ENCODE measurements at places on chromosomes 6 and 20.

GRCh38 chr6:28000351-28001045, 43.5 kb downstream of the OR2B6 start:
- no peak for DNase-seq

DNA sequence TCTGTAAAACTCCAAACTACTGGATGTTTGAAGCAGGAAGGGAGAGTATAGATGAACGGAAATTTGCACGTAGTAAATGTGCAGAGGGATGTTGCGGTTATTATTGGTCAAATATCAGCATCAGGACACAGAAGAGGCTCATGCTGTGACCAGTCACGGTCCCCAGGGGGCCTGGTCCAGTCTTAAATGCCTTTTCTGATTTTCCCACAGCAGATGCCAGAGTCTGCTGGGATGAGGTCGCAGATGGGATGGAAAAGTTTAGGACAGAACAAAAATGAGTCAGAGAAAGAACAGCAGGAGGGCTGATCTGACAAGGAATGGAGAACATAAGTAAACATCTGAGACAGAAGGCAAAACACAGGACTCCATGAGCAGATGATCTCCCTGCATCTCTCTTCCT, 11.7 kb upstream of the SIRPG start:
- DNase-seq: peak; percentile 44

DNA sequence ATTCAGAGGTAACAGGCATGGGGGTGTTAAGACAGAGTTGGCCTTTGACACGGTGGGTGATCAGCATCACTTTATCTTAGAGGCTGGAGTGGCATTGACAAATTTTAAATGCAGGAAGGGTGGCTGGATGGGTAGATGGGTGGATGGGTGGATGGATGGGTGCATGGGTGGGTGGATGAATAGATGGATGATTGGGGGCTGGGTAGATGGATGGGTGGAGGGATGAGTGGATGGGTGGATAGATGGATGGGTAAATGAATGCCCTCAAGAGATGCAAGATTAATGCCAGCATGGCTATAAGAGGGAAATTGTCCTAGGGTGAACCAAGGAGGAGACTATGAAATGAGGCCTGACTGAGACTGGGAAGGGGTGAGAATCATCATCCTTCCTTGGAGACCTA, 18.4 kb downstream of the ITPR3 start:
- DNase-seq: no peak

DNA sequence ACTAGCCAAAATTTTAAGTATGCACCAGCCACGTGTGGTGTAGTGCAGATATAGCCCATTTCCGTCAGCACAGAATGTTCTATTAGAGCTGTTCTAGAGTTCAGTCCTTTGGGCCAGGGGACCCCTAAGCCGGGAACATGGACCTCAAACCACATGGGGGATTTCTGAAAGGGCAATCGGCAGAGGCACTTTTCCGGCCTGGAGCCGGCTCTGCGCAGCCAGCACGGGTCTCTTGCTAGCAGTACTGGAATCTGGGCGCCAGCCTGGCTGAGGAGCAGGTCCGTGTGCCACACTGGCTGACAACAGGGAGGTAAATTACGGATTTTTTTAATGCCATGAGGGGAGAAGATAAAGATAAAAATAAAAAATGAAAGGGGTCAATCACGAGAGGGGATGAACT, 120.5 kb downstream of the SULF2 start:
- DNase-seq: no peak

GRCh38 chr6:15776458-15776980, 113.7 kb upstream of the DTNBP1 start:
- no peak for DNase-seq

DNA sequence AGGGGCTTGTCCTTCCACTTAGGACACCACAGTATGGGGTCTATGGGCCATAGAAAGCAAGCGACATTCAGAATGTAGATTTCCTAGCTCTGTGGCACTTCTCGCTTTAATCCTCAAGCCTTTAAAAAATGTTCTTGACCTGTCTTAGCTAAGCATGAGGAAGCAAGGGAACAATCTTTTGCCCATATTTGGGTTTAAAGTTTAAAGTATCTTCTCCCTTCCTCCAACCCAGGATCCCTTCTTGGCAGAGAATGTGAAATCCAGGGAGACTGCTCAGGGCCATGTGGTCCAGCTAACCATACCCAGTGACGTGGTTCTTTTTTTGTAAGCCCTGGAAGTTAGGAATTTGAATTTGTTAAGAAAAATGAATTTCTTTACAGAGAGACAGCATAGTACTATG, 289.9 kb downstream of the BTBD9 start:
- DNase-seq: peak; percentile 67

DNA sequence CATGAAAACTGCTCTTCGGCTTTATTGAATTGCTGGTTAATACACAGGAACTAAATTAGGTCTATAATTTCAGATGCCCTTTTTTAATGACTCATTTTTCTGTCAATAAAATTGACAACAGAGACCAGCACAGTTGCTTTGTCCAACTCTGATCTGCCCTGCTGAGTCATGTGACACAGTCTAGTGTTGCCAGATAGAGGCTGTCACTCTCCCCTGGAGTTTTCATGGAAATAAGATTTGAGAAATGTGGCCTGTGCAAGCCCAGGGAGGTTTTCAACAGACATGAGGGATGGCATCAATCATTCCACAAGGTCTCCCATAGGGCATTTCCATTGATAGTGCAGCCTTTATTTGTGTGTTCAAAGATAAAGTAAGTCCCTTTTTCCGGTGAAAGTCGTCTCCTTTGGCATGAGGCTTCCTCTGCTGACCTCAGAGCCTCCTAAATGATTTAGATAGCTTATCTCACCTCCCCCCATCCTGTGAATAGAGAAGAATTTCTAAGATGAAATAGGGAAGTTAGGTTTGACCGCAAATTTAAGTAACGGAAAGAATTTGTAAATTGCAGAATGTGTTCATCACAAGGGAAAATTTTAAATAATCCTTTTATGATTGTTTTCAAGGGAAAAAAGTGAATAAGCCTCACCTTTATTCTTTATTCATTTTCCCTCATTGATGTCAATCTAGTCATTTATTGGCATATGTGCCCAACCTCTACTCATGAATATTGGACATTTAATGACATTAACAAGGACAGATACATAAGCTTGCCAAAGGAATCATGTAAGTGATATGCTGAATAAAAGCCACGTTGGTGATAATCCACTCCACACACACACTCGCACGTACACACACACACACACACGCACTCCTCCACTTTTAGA, 277.7 kb downstream of the ADGB start:
- DNase-seq: no peak

GRCh38 chr20:15030826-15031225, 693.4 kb upstream of the FLRT3 start:
- DNase-seq: no peak

- peak; percentile 15 for DNase-seq
Observed at GRCh38 chr6:149014631-149015534, 268.1 kb downstream of the UST start.

DNA sequence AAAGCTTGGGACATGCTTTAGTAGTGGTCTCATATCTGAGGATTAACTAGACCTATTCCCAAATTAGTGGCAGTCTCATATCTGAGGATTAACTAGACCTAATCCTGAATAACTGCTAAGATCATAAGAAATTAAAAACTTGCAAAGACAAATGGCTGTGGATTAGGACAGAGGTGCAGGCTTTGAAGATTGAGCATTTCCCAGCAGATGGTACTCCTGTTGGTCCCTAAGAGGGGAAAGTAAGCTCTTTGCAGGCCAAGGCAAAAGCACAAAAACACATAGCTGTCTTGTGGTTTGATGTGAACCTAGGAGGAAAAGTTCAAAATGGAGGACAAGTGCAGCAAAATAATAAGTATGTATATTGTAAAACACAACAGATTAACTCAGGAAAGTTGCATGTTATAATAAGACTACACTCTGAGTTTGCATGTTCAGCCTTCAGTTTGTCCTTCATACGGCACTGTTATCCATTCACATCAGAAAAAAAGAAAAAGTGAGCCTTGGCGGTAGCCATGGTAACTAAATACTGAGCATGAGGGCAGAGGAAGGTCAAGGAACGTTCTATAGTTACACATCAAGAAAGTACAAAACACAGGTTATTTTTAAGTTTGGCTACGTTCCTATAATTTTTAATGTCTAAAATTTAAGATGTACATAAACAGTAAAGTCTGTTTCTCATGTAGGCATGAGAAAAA, 62.8 kb downstream of the FILIP1 start:
- no peak for DNase-seq

DNA sequence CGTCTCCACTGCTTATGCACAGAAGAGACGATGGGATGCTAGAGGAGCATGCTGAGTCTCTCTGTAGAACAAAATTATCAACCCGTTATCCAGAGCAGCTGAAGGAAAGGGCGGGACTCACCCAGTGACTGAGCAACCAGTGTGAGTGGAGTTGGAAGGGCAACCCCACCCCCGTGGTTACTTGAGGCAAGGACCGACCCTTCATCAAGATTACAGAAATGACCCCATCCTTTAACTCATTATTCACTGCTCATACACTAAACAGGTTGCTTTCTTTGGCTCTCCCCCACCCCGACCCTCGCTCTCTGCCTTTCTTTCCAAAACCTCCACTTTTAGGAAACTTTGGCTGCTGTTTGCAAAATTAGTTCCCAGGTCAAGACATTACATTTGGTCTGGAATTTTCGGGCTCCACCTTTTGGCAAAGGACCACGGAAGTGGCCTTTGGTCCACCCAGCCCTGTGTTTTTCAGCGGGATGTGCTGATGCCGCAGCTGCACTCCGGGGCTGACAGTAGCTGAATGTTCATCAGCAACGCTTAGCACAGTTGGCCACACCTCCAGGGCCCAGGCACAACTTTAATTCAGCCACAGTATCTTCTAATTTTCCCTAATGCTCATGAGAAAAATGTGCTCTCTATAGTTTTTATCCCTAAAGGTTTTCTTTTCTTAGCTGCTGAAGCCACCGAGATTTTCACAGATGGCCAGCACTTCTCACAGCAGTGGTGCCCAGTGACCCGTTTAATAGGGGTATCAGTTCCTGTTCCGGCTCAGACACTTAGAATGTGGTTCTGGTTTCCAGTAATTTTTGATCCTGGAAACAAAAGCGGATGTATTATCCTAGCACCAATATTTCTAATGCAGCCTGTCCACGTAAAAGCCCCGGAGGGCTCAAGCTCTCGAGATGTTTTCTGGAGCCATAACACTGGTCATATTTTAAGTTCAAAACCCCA, 103.6 kb upstream of the NXT1 start:
- no peak for DNase-seq

DNA sequence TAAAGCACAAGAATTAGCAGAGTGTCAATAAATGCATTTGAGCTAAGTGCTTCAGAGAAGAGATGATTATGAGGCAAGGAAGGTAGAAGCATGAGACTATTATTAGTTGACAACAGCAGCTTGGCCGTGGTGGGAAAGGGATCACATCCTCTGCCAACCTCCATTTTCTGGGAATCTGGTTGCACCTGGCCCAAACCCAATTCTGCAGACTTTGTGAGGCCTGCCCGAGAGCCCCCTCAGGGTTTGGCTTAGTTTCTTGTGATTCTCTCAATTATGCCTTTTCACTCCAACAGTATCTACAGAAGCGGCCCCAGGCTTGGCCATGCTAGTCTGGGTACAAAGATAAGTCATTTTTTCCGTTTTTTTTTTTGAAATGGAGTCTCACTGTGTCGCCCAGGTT, 111.0 kb upstream of the B3GAT2 start:
- DNase-seq: no peak

DNA sequence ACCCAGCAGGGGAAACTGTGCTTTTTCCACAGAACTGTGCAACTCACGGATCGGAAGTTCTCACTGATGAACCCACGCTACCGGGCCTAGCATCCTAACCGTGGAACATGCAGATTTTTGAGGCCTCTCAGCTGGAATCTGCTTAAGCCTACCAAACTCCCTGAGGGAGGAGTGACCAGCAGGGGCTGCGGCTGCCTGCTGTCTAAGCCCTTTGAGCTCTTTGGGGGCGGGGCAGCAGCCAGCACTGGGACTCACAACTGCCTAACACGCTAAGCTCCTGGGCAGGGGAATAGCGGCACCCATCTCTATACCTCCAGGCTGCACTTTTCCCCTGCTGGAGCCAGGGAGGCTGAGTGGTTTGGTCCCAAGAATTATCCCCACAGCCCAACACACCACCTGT, 20.4 kb upstream of the METTL24 start:
- no peak for DNase-seq

DNA sequence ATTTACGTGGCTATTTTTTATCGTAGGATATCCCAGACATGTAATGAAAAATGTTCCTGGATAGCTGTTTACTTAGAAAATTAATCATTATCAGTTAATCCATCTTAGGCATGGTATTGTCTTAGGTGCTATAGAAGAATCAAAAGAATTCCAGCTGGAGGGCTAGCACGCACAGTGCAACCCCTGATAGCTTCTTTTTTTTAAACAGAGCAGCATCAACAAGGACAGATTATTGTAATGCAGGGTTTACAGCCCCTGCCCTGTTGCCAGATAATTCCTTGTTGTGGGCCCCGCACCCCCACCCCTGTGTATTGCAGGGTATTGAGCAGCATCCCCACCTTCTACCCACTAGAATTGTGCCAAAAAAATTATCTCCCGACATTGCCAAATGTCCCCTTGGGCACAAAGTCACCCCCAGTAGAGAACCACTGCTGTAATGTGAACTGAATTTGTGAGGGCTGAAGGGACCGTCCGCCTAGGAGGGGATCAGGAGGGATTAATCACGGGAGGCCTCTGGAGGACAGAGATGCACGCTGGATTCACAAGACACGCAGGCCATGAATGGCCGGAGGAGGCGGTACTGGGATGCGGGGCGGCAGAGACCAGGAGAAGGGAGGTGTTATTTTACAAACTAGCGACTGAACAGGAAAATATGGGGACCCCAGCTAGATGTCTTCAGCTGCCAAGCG, 174.6 kb downstream of the ZDHHC14 start:
- DNase-seq: no peak

DNA sequence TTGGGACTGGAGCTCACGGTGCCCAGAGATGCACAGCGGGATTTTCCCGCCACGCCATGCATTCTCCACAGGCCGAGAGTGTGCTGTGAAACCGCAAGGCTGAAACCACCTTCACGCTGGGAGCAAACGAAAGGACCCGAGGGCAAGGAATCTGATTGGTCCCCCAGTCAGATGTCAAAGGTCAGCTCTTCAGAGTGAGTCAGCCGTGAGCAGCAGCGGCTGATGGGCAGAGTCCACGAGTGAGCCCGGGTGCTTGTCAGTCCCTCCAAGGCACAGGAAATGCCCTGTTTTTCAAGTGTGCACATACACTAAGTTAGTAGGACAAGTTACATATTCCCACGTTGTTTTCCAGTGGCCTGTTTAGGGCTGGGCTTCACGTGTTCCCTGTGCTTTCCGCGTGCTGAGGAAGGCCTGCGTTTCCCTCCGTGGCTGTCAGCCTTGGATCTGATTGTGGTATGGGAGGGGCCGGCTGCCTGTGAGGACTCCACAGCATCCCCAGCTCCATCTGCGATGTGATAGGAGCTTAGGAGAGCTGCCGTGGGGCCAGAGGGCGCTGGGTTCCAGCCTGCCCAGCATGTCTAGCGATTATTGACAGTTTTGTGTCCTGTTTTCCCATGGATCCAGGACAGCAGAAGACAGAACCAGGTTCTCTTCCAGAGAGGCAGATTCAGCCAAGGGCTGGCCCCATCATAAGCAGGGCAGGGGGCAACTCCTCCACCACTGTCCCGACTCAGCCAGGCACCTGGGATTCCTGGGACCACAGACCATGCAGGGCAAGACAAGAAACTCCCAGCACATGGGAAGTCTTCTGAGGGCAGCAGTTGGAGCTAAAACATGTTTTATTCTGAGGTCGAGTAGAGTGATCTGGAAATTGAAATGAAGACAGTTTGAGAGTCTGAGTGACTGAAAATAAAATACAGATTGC, 38.2 kb upstream of the FRMD1 start:
- DNase-seq: no peak

GRCh38 chr6:11833626-11834592, 55.3 kb upstream of the ADTRP start:
- no peak for DNase-seq
